ENCODE measurements at places on chromosomes 16 and 17. TPM values are rescaled to one million over a fixed set of nuclear protein-coding genes. Genes with fewer than 3 reads are reported as not detected.

GRCh38 chr16:64133366-64133765, 988.5 kb downstream of the CDH11 start:
- H3K27me3 ChIP-seq, result no peaks in the 10 kb centered on the region
- H3K4me1 ChIP-seq, result no peaks in the 10 kb centered on the region
- no peak overlapping the region for H3K27ac ChIP-seq
- H3K36me3 ChIP-seq, result no peaks in the 10 kb centered on the region

- H3K27ac ChIP-seq, result no peak overlapping the region
- no peaks in the 10 kb centered on the region for H3K27me3 ChIP-seq
- H3K4me1 ChIP-seq, result no peaks in the 10 kb centered on the region
- DNase-seq, result no peak
- no peaks in the 10 kb centered on the region for H3K36me3 ChIP-seq
Observed at GRCh38 chr16:78675951-78676792, 576.7 kb downstream of the WWOX start.

GRCh38 chr17:77528516-77529327, 388.0 kb downstream of the SEC14L1 start:
- peak overlapping the region; percentile 48 for H3K4me3 ChIP-seq
- H3K27ac ChIP-seq, result no peak overlapping the region
- no peaks in the 10 kb centered on the region for H3K27me3 ChIP-seq
- no peaks in the 10 kb centered on the region for H3K4me1 ChIP-seq

DNA sequence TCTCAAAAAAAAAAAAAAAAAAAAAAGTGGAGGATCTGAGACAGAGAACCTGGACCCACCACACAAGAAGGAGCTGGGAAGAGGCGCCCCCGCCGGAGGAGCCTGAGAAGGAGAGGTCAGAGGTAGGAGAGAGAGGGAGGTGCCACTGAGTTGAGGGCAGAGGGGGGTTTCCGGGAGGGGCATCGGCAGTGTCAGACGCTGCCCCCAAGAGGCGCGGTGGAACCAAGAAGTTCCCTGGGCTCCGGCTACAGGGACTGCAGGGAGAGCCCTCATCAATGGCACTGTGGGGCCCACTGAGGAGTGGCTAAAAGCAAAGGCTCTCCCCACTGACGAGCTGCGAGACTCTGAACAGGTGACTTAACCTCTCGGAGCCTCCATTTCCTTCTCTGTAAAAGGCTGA, 4.2 kb downstream of the CCDC42 start:
- no peaks in the 10 kb centered on the region for H3K36me3 ChIP-seq
- no peak for DNase-seq
- H3K4me3 ChIP-seq, result no peak overlapping the region
- no peaks in the 10 kb centered on the region for H3K27me3 ChIP-seq

- H3K27me3 ChIP-seq, result no peaks in the 10 kb centered on the region
- DNase-seq, result no peak
- H3K4me3 ChIP-seq, result no peak overlapping the region
- H3K4me1 ChIP-seq, result no peaks in the 10 kb centered on the region
Observed at GRCh38 chr17:42879596-42879985, 21.0 kb upstream of the G6PC1 start.

GRCh38 chr16:65024767-65025178, 97.1 kb downstream of the CDH11 start:
- H3K4me3 ChIP-seq, result no peak overlapping the region
- H3K27me3 ChIP-seq, result no peaks in the 10 kb centered on the region
- no peaks in the 10 kb centered on the region for H3K36me3 ChIP-seq
- DNase-seq, result no peak
- H3K4me1 ChIP-seq, result no peaks in the 10 kb centered on the region

GRCh38 chr16:85931596-85932402, 32.8 kb downstream of the IRF8 start:
- H3K4me1 ChIP-seq, result no peaks in the 10 kb centered on the region
- H3K27ac ChIP-seq, result no peak overlapping the region
- H3K36me3 ChIP-seq, result no peaks in the 10 kb centered on the region

- no peaks in the 10 kb centered on the region for H3K27me3 ChIP-seq
- H3K27ac ChIP-seq, result no peak overlapping the region
- no peak for DNase-seq
- no peak overlapping the region for H3K4me3 ChIP-seq
Observed at GRCh38 chr16:85124636-85125346, 12.5 kb upstream of the CIBAR2 start.

GRCh38 chr16:69003500-69003899, 102.0 kb upstream of the HAS3 start:
- H3K4me3 ChIP-seq, result no peak overlapping the region
- H3K27ac ChIP-seq, result no peak overlapping the region
- no peak for DNase-seq
- H3K4me1 ChIP-seq, result no peaks in the 10 kb centered on the region
- H3K36me3 ChIP-seq, result no peaks in the 10 kb centered on the region

DNA sequence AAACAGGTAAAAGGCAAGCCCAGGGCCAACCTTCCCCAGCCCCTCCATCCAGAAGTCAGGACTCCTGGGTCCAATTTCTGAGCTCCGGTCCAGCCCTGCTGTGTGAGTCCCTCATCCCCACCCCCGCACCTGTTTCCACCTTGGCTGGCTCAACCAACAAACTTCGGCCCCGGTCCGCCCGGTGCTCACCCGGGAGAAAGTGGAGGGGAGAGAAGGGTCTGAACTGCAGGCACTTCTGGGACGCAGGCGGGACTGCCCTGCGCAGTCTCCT, 541 bp downstream of the RHBDF2 start:
- H3K27ac ChIP-seq, result peak overlapping the region; percentile 89
- H3K4me1 ChIP-seq, result peaks cover 48% of the 10 kb centered on the region
- H3K36me3 ChIP-seq, result peaks cover 7% of the 10 kb centered on the region
- peak overlapping the region; percentile 89 for H3K4me3 ChIP-seq
- no peak for DNase-seq

- no peaks in the 10 kb centered on the region for H3K36me3 ChIP-seq
- DNase-seq, result no peak
- no peaks in the 10 kb centered on the region for H3K27me3 ChIP-seq
- no peaks in the 10 kb centered on the region for H3K4me1 ChIP-seq
Observed at GRCh38 chr17:77722366-77722765, 236.1 kb upstream of the TNRC6C start.

DNA sequence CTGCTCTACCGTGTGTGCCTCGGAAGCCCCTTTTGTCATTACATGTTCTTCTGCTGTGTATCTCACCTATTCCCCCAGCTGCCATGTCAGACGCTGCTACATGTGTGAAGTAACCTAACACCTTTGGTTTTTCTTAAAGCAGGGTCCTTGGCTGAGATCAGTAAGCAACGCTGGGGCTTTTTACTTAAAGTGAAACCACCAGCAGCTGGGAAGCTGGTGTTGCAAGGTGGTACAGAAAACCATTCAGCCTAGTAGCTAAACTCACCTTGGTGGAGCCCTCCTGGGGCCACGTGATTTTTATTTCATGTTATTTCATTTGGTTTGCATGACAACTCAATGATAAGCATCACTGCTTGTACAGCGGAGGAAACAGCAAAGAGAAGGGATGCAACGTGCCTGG, 62.6 kb downstream of the PLCG2 start:
- H3K27ac ChIP-seq, result no peak overlapping the region
- no peaks in the 10 kb centered on the region for H3K36me3 ChIP-seq
- no peaks in the 10 kb centered on the region for H3K27me3 ChIP-seq
- no peak overlapping the region for H3K4me3 ChIP-seq
- H3K4me1 ChIP-seq, result no peaks in the 10 kb centered on the region

GRCh38 chr17:5558815-5559785, 25.2 kb downstream of the NLRP1 start:
- no peak overlapping the region for H3K4me3 ChIP-seq
- no peaks in the 10 kb centered on the region for H3K36me3 ChIP-seq
- no peaks in the 10 kb centered on the region for H3K27me3 ChIP-seq
- DNase-seq, result no peak
- no peaks in the 10 kb centered on the region for H3K4me1 ChIP-seq

- H3K27ac ChIP-seq, result peak overlapping the region; percentile 48
- no peak overlapping the region for H3K4me3 ChIP-seq
- peaks cover 20% of the 10 kb centered on the region for H3K4me1 ChIP-seq
- H3K36me3 ChIP-seq, result peaks cover 8% of the 10 kb centered on the region
- no peaks in the 10 kb centered on the region for H3K27me3 ChIP-seq
- DNase-seq, result no peak
Observed at GRCh38 chr17:7258731-7259554, 3.3 kb downstream of the CLDN7 start.

- DNase-seq, result no peak
- no peak overlapping the region for H3K27ac ChIP-seq
- H3K4me1 ChIP-seq, result peaks cover 4% of the 10 kb centered on the region
- H3K36me3 ChIP-seq, result no peaks in the 10 kb centered on the region
- no peak overlapping the region for H3K4me3 ChIP-seq
Observed at GRCh38 chr17:60141111-60142018, 8.4 kb upstream of the CA4 start.

GRCh38 chr16:46621006-46621933, at the start of gene SHCBP1:
Gene SHCBP1 (minus strand): TSS chr16:46621379. CDS start chr16:46621359, 20 bp downstream.
- no peak for DNase-seq
- peaks cover 3% of the 10 kb centered on the region for H3K36me3 ChIP-seq
- peak within 1 kb of the TSS; percentile 91 for H3K4me3 ChIP-seq

DNA sequence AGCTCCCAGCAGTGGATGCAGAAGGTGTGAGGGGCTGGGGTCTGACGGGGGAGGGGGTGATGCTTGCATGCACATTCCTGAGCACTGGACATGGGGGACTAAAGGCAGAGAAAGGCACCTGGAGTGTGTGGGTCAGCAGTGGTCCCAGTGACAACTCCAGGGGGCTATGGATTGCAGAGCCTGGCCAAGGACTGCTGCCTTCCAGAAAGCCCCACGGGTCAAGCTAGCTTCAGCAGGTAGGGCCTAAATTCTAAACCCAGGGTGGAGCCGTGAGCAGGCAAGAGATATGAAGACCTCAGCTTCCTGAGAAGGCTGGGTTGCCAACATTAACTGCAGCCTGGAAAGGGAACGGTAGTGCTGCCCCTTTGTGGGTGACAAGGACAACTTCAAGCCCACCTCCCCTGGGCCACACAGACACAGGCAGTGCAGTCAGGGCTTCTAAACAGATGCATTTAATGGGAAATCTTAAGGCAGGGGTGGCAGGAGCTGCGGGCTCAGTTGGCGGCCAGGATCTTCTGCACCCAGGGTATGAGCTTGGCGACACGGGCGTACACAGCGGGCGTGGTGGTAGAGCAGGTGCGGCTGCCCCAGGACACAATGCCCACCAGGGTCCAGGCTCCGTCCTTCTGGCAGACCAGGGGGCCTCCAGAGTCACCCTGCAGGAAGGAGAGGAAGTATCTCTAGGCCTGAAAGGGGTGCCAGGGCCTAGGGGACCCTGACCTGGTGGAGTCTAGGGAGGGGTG, 3.1 kb downstream of the CTRB2 start:
- H3K4me3 ChIP-seq, result no peak overlapping the region
- no peaks in the 10 kb centered on the region for H3K27me3 ChIP-seq
- no peak overlapping the region for H3K27ac ChIP-seq
- no peak for DNase-seq

DNA sequence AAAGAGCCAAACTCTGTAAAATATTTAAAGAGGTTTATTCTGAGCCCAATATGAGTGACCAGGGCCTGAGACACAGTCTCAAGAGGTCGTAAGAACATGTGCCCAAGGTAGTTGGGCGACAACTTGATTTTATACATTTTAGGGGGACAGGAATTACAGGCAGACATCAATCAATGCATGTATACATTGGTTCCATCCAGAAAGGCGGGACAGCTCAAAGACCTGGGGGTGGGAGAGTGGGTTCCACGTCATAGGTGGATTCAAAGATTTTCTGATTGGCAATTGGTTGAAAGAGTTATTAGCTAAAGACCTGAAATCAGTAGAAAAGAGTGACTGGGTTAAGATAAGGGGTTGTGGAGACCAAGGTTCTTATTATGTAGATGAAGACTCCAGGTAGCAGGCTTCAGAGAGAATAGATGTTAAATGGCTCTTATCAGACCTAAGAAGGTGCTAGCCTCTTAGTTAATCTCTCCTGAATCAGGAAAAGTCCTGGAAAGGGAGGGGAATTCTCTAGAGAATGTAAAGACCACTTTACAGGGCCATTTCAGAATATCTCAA, 32.4 kb downstream of the HSBP1 start:
- no peak for DNase-seq
- no peaks in the 10 kb centered on the region for H3K27me3 ChIP-seq
- H3K36me3 ChIP-seq, result no peaks in the 10 kb centered on the region

DNA sequence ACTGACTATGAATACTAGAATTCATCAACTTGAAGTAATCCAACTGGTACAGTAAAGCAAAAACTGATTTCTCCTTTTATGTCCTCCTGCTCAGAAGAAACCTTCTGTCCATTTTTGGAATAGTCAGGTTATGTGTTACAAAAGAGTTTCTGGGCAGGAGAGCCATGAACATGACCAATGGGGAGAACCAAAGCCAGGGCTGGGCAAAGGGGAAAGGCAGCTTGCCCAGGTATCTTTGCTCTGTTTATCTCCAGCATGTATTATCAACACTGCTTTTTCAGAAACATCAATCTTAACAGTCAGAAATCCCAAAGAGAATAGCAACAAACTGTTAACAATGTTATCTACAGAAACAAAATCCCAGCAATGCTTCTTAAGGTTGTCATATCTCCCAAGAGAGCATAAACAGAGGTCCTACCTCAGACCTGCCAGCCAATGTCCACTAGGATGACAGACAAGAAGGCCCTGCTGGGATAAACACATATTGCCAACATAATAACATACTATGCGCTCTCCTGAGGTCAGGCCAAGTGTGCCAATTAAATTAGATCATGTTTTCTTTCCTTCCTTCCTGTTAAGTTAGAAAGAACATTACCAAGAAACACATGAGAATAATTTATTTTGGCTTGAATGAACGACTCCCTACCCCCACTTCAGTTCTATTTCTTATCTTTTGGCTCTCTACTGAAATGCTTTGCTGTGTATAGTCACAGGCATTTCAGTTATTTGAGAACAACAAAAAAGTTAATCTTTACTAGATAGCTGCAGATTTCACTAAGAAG, 28.0 kb downstream of the BLMH start:
- no peaks in the 10 kb centered on the region for H3K4me1 ChIP-seq
- no peak for DNase-seq
- H3K27ac ChIP-seq, result no peak overlapping the region
- peaks cover 32% of the 10 kb centered on the region for H3K36me3 ChIP-seq
- H3K4me3 ChIP-seq, result no peak overlapping the region
- H3K27me3 ChIP-seq, result no peaks in the 10 kb centered on the region

- no peaks in the 10 kb centered on the region for H3K36me3 ChIP-seq
- H3K27ac ChIP-seq, result peak overlapping the region; percentile 60
- H3K27me3 ChIP-seq, result no peaks in the 10 kb centered on the region
- H3K4me1 ChIP-seq, result peaks cover 8% of the 10 kb centered on the region
- H3K4me3 ChIP-seq, result peak overlapping the region; percentile 61
Observed at GRCh38 chr16:1413684-1414531, 596 bp downstream of the UNKL start.

Gene PRRT2
- total RNA-seq, result 9.7 TPM

Gene TSNAXIP1
- total RNA-seq, result 1.6 TPM

Gene AANAT
- total RNA-seq, result not detected

Gene ITGAL
- total RNA-seq, result 0.54 TPM

Gene PLA2G10
- 0.23 TPM for total RNA-seq
